ENCODE measurements at places on chromosomes 12 and 14.

- H3K27me3 ChIP-seq, result peaks cover 2% of the 10 kb centered on the region
- peaks cover 5% of the 10 kb centered on the region for H3K4me1 ChIP-seq
- no peak overlapping the region for H3K4me3 ChIP-seq
- peaks cover 7% of the 10 kb centered on the region for H3K36me3 ChIP-seq
- no peak overlapping the region for H3K27ac ChIP-seq
- no peak for DNase-seq
These were observed 168.8 kb upstream of the BCL2L14 start for GRCh38 chr12:11901701-11902524.

GRCh38 chr14:27528328-27528727 is 930.5 kb upstream of the NOVA1 start:
- no peak overlapping the region for H3K4me3 ChIP-seq
- no peaks in the 10 kb centered on the region for H3K4me1 ChIP-seq
- no peak overlapping the region for H3K27ac ChIP-seq
- peaks cover 2% of the 10 kb centered on the region for H3K27me3 ChIP-seq
- no peaks in the 10 kb centered on the region for H3K36me3 ChIP-seq
- peak; percentile 18 for DNase-seq

DNA sequence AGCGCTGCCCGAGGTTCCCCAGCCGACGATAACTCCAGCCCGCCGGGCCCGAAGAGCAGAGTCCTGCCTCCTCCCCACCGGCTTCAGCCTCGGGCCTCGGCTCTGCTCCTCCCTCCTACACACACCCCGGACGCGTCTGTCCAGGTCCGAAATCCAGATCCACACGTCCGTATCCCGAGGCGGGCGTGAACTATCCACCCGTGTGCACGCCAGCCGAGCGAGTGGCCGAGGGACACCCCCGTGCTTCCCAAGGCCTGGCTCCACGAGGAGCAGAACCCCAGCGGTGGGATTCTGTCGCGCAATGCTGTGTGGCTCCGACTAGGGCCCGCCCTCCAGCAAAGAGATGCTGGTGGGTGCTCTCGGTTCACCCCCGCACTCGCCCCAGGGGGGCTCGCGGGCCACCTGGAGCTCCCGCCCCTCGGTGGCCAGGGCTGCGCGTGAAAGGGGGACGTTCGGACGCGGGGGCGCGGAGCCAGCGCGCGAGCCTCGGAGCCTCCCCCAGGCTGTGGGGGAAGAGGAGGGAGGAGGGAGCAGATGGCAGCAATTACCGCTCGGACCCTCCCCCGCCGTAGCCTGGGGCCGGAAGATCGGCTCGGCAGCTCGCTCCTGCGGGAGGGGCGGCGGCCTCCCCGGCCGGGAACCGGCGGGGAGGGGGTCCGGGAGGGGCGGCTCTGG is 18.9 kb upstream of the ANKRD33 start:
- peaks cover 10% of the 10 kb centered on the region for H3K27me3 ChIP-seq
- no peak overlapping the region for H3K27ac ChIP-seq
- no peak for DNase-seq
- H3K4me1 ChIP-seq, result peaks cover 20% of the 10 kb centered on the region

DNA sequence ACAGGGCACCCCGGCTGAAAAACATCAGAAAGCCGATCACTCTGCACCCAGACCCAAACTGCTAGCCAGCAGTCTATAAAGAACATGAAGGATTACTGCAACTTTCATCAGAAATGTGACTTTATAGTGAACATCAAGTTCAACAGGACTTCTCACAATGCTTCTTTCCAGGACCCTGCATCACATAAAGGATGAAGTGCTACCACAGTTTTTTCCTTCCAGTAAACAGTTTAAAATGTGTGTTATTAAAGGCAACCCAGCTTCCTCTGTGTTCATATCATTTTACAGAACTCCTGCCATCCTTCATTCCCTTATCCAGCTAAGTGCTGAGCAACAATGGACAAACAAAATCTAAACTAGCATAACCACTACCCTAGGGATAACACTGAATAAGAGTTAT is 280.3 kb upstream of the DIO2 start:
- H3K27ac ChIP-seq, result no peak overlapping the region
- H3K4me3 ChIP-seq, result no peak overlapping the region
- H3K36me3 ChIP-seq, result no peaks in the 10 kb centered on the region
- H3K27me3 ChIP-seq, result no peaks in the 10 kb centered on the region
- H3K4me1 ChIP-seq, result peaks cover 7% of the 10 kb centered on the region

- H3K27ac ChIP-seq, result no peak overlapping the region
- H3K4me3 ChIP-seq, result no peak overlapping the region
- no peaks in the 10 kb centered on the region for H3K4me1 ChIP-seq
- H3K27me3 ChIP-seq, result peaks cover 1% of the 10 kb centered on the region
These were observed 93.6 kb upstream of the TMTC2 start for GRCh38 chr12:82593143-82593542.

DNA sequence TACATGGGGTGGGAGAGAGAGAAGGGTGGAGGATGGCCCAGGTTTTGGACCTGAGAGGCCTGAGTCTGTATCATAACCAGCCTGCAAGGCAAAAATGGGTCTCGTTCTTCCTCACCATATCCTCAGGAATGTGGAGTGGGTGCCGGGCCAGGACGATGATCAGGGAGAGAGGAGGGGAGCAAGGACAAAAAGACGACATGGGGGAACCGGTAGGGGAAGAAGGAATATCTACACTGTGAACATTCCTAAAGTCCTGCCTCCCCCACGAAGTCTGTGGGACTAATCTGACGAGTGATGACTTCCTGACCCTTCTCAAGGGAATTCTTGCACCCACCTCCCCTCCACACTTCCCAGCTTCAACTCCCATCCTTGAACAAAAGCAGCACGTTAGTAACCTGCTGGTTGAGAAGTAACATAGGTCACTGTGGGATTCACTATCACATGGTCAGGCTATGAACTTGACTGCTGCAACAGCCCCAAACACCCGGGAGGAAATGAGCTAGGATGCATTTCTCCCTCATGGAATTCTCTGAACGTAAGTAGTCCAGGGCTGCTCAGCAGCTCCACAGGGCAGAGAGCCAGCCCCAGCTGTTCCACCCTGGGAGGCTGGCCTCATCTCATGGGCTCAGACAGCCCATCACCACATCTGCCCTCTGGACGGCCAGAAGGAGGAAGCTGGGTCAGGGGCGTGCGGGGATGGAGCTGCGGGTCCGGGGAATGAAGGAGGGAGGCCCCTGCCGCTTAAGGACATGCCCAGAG is 36.8 kb upstream of the VWF start:
- H3K36me3 ChIP-seq, result peaks cover 4% of the 10 kb centered on the region
- DNase-seq, result no peak
- H3K4me1 ChIP-seq, result peaks cover 21% of the 10 kb centered on the region
- H3K27me3 ChIP-seq, result peaks cover 13% of the 10 kb centered on the region
- no peak overlapping the region for H3K27ac ChIP-seq

GRCh38 chr14:80364274-80364673 is 153.0 kb upstream of the DIO2 start:
- H3K4me1 ChIP-seq, result no peaks in the 10 kb centered on the region
- H3K36me3 ChIP-seq, result no peaks in the 10 kb centered on the region
- H3K27me3 ChIP-seq, result no peaks in the 10 kb centered on the region

DNA sequence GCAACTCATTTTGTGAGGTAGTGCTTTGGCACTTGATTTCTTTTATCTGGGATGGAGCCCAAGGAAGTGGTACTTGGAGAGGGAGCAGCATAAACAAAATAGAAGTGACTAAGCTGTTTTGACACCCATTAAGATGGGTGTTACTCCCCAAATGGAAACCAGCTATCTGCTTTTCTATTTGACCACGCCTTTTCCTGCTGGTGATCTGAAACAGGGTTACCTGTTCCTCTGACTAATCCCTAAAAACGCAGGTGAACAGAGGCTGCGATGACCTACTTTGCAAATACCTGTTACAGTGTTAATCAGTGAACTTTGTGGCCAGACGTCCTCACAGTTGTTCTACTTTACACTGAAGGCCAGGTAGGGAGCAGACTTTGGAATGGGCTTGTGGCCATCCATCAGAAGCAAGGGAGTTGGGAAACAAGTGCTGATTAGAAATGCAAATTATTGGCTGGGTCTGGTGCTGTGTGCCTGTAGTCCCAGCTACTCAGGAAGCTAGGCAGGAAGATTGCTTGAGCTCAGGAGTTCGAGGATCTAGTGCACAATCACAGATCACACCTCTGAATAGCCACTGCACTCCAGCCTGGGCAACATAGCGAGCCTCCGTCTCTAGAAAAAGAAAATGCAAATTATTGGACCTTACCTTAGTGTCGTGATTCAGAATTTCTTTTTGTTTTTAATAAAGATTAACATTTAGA is 58.3 kb upstream of the HECTD1 start:
- H3K4me1 ChIP-seq, result peaks cover 2% of the 10 kb centered on the region
- DNase-seq, result no peak
- H3K27ac ChIP-seq, result no peak overlapping the region
- peaks cover 8% of the 10 kb centered on the region for H3K36me3 ChIP-seq
- peaks cover 1% of the 10 kb centered on the region for H3K27me3 ChIP-seq

GRCh38 chr12:113322343-113322742 is 12.6 kb downstream of the SLC8B1 start:
- DNase-seq, result no peak
- no peak overlapping the region for H3K27ac ChIP-seq
- peaks cover 34% of the 10 kb centered on the region for H3K36me3 ChIP-seq
- peaks cover 10% of the 10 kb centered on the region for H3K4me1 ChIP-seq

DNA sequence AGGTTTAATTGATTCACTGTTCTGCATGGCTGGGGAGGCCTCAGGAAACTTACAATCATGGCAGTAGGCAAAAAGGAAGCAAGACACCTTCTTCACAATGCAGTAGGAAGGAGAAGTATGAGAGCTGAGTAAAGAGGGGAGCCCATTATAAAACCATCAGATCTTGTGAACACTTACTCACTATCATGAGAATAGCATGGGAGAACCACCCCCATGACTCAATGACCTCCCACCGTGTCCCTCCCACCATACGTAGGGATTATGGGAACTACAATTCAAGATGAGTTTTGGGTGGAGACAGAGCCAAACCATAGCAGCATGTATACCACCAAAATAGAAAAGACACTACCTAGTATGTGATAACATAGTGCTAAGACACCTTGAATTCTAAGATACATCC is 2.9 kb upstream of the HMGA2 start:
- no peak overlapping the region for H3K27ac ChIP-seq
- DNase-seq, result no peak
- peaks cover 9% of the 10 kb centered on the region for H3K27me3 ChIP-seq
- no peaks in the 10 kb centered on the region for H3K36me3 ChIP-seq
- no peak overlapping the region for H3K4me3 ChIP-seq
- H3K4me1 ChIP-seq, result peaks cover 14% of the 10 kb centered on the region

GRCh38 chr14:34426313-34427295 is 35.4 kb downstream of the SPTSSA start:
- H3K27me3 ChIP-seq, result peaks cover 7% of the 10 kb centered on the region
- H3K27ac ChIP-seq, result no peak overlapping the region
- no peak for DNase-seq

DNA sequence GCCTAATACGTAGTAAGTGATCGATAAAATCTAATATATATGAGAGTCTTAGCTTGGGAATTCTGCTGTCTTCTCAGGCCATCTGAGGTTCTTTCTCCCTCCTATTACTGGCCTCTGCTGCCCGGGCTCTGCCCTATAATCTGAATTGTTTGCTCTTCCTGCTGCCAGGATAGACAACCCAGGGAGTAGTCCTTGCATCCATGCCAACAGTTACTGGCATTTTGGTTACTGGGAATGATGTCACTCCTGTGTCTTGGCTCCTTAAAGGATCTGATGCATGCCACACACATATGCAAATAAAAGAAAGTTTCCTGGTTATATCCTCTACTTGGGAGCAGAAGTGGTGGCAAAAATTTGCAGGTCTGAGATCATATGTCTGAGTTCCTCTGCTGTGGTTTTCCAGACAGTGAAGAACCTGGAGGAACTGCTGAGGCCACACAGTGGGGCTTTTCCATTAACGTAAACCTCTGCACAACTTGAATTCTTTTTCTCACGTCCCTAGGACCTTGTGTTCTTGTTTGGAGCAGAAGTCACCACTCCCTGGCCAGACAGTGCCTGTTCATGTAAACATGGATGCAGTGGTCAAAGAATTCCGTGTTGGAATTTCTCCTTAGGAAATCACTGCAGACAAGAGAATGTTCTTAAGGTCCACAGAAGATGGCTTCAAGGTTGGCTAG is 320.6 kb upstream of the TBX3 start:
- no peak overlapping the region for H3K4me3 ChIP-seq
- H3K4me1 ChIP-seq, result no peaks in the 10 kb centered on the region
- no peak overlapping the region for H3K27ac ChIP-seq
- no peak for DNase-seq
- no peaks in the 10 kb centered on the region for H3K27me3 ChIP-seq

GRCh38 chr12:123227581-123228258 is 5.2 kb downstream of the MPHOSPH9 start:
- H3K36me3 ChIP-seq, result no peaks in the 10 kb centered on the region
- H3K4me3 ChIP-seq, result no peak overlapping the region
- peaks cover 4% of the 10 kb centered on the region for H3K27me3 ChIP-seq
- no peak overlapping the region for H3K27ac ChIP-seq
- peaks cover 10% of the 10 kb centered on the region for H3K4me1 ChIP-seq

- peaks cover 7% of the 10 kb centered on the region for H3K36me3 ChIP-seq
- H3K4me3 ChIP-seq, result no peak overlapping the region
- H3K27ac ChIP-seq, result no peak overlapping the region
- H3K4me1 ChIP-seq, result peaks cover 13% of the 10 kb centered on the region
These were observed 209.6 kb upstream of the RTL1 start for GRCh38 chr14:101113108-101113612.

- H3K4me1 ChIP-seq, result no peaks in the 10 kb centered on the region
- no peak for DNase-seq
- no peak overlapping the region for H3K4me3 ChIP-seq
- H3K36me3 ChIP-seq, result no peaks in the 10 kb centered on the region
- H3K27me3 ChIP-seq, result peaks cover 1% of the 10 kb centered on the region
These were observed 492.5 kb downstream of the FUT8 start for GRCh38 chr14:65904988-65905387.

DNA sequence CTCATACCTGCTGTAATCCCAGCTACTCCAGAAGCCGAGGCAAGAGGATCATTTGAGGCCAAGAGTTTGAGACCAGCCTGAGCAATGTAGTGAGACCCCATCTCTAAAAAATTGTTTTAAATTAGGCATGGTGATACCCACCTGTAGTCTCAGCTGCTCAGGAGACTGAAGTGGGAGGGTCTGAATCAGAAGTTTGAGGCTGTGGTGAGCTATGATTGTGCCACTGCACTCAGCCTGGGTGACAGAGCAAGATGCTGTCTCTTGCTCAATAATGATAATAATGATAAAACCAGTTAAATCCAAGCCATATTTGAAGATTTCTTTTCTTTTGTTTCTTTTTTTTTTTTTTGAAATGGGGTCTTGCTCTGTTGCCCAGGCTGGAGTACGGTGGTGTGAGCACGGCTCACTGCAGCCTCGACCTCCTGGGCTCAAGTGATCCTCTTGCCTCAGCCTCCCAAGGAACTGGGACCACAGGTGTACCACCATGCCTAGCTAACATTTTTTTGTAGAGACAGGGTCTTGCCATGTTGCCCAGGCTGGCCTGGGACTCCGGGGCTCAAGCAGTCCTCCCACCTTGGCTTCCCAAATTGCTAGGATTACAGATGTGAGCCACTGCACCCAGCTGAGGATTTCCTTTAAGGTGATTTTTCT is 12.8 kb downstream of the PSMA6 start:
- H3K4me1 ChIP-seq, result peaks cover 6% of the 10 kb centered on the region
- no peak overlapping the region for H3K27ac ChIP-seq
- no peaks in the 10 kb centered on the region for H3K27me3 ChIP-seq
- peaks cover 4% of the 10 kb centered on the region for H3K36me3 ChIP-seq

Measured in endothelial cell (in vitro differentiated cells).